Urinary bladder (tissue), 4 donors: ENCODE measurements at places on chromosomes 4 and X. TPM values are rescaled to one million over a fixed set of nuclear protein-coding genes. Genes with fewer than 3 reads are reported as not detected.

GRCh38 chr4:336893-337142, 796 bp upstream of the ZNF141 start:
- DNase-seq, result peak; percentile 26

DNA sequence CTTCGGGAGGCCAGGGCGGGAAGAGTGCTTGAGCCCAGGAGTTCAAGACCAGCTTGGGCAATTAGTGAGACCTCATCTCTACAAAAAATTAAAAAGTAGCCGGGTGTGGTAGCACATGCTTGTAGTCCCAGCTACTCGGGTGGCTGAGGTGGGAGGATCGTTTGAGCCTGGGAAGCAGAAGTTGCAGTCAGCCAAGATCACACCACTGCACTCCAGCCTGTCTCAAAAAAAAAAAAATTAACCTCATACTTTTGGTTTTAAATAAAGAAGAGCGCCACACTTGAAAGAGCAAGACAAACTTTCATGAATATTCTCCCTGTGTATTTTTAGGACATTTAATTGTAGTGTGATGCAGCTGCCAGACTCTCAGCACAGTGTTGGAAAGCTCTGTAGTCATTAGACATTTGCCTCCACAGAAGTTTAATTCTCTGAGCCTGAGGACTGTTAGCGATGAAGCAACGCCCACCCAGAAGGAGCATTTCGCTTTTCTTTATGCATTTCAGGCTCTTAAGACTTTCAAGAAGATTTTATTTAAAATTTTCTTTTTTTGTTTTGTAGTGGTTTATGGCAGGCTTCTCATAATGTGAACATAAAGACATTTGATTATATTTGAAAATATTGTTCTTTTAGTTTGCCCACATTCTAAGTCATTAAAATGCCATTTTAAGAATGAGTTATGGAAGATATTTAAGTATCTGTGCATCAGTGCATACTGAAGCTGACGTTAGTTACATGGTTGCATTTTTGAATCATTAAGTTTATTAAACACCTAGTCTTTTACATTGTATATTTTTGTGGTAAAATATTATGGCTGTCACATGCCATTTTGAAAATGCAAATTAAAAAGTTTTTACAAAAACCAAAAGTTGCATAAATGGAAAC, 45.8 kb downstream of the DCLK2 start:
- DNase-seq, result no peak

GRCh38 chr4:6763330-6763851, 19.1 kb upstream of the KIAA0232 start:
- DNase-seq, result no peak

DNA sequence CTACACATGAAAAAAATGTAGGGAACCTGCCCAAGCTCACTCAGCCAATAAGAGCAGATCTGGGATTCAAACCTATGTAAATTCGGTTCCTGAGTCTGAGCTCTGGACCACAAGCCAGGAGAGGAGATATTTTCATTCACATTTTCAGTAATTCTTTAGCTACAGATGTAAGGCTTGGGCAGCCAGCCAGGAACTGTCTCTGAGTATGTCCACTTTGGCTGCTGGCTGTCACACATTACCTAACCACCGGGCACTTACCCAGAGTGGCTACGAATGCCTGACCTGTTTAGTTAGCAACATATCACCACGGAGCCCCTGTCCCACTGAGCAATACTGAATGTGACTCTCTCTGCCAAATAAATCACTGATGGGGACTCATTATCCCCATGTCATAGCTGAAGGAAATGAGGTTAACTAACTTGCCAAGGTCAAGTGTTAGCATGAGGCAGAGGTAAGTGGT, 15.3 kb downstream of the USP46 start:
- DNase-seq, result no peak

GRCh38 chr4:95214408-95214807, 334.4 kb downstream of the UNC5C start:
- DNase-seq, result no peak

DNA sequence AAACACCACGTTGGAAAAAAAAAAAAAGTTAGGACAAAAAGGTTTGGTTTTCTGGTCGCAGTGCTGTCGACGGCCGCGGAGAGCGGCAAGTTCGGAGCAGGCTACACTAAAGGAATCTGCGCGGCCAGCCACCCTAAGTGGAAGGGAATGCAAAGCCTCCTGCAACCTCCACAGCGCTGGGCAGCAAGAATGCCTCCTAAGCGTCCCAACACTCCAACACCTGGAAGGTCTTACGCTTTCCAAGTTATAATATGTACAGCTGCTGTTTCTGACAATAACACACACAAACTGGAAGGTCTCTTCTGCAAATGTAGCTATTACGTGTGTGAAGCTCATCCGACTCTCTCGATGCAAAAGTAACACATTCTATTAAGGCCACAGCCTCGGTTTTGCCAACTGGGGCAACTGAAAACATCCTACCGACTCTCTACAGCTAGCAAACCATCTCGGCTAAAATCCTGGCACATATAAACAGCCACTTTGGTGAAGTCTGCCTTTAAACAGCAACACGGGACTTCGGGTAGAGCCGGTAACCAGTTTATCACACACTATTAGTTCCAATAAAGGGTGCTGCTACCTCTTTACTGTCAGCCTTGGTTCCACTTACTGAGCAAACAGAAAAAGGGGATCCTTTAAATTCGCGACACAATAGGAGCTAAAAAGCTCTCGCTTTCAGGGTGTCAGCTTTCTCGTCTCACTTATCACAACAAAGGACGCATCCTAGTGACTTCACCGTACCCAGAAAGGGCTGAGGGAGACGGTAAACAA, 895 bp downstream of the SMIM14 start:
- peak; percentile 37 for DNase-seq

DNA sequence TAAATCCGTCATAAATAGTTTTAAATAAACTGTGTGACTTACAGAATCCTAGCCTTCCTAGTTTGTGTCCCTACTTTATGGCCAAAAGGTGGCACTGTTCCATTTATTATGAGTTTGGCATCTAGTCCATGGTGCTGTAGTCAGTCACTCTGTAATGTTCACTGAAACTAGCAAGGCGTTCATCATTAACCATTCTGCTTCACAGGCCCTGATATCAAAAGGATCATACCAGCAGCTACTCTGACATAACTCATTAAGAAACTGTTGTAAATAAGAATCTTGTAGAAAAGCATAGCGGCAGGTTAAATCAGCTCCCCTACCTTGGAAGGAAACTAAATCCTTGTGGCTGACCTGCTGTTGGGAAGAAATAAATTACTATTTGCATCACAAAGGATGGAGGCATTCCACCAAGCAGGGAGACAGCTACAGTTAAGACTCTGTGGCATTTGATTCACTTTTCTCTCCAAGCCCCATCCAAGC, 919.6 kb upstream of the DIAPH2 start:
- DNase-seq, result no peak

- DNase-seq, result no peak
These were observed 34.8 kb downstream of the EGF start for GRCh38 chr4:109947457-109947856.

Gene TMEM154
- total RNA-seq, result 17.2 TPM

Gene RAP2C
- 30.8 TPM for total RNA-seq

Gene MAGEB17
- not detected for total RNA-seq

Gene SMIM10L2A
- total RNA-seq, result 0.85 TPM

Gene BEND4
- total RNA-seq, result 2.1 TPM

Gene RIPPLY1
- not detected for total RNA-seq

Gene GPR119
- total RNA-seq, result not detected

Gene RAB40A
- total RNA-seq, result 1.7 TPM

Gene RTL5
- 4.8 TPM for total RNA-seq
